Activated CD4-positive, alpha-beta T cell treated with anti-CD3 and anti-CD28 coated beads for 24 hours (primary cell): ENCODE measurements at places on chromosomes 7 and 10.

GRCh38 chr7:17083392-17084165, 201.8 kb upstream of the AGR3 start:
- DNase-seq, result no peak

DNA sequence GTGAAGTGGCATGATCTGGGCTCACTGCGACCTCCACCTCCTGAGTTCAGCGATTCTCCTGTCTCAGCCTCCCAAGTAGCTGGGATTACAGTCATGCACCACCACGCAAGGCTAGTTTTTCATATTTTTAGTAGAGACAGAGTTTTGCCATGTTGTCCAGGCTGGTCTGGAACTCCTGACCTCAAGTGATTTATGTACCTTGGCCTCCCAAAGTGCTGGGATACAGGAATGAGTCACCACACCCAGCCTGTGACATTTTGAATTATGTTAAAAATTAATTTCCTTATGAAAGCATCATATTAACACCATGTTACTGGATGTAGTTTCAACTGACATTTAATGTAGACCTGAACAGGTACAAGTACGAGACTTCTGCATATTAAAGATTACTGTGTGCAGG, 24.3 kb downstream of the ABCB4 start:
- DNase-seq, result no peak

DNA sequence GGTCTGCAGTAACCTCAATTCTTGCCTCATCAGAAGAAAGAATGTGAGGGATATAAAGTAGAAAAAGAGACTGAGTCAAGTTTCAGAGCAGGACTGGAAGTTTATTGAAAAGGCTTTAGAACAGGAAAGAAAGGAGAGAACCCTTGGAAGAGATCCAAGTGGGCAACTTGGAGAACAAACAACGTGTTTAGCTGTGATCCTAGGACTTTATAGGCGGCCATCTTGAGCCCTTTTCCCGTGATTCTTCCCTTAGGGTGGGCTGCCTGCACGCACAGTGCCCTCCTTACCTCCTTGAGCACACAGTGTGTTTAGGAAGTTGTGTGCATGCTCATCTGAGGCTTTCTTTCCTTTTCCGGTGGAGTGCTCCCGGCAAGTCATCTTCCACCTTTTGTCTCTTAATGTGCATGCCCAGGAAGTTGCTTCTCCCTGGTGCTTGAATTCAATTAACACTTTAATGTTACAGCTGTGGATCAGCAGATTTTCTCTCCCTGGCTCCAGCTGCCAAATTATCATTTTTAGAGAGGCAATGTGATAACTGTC, 59.8 kb downstream of the ENTPD1 start:
- no peak for DNase-seq

DNA sequence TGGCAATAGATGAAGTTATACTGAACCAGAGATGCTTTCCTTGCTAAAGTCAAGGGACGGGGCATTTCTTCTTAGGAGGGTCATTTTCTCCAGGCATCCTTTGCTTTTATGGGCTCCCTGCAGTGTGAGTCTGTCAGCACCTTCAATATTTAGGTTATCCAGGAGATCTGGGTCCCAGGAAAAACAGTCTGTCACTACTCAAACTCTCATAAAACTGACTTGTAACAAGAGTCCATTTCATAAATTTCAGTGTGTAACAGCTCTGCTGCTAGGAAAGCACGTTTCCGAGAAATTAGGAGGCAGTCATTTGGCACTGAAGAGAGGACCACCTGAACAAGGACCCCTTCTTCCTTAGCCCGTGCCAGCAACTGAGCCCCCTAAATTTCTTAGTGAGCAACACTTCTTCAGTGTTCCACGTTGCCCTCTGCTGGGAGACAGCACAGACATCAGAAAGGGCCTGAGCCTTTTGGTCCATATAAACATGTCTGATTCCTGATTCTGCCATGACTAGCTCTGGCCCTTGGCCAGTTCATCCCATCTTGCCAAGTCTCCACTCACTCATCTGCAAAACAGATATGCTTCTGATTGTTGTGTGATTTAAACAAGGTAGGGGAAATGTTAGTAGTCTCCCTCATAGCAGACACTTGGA, 7.2 kb downstream of the GCC1 start:
- no peak for DNase-seq

- DNase-seq, result no peak
These were observed 27.0 kb upstream of the KCNK18 start for GRCh38 chr10:117170244-117170643.

- DNase-seq, result no peak
These were observed 293.1 kb downstream of the ARHGAP12 start for GRCh38 chr10:31635415-31636065.

DNA sequence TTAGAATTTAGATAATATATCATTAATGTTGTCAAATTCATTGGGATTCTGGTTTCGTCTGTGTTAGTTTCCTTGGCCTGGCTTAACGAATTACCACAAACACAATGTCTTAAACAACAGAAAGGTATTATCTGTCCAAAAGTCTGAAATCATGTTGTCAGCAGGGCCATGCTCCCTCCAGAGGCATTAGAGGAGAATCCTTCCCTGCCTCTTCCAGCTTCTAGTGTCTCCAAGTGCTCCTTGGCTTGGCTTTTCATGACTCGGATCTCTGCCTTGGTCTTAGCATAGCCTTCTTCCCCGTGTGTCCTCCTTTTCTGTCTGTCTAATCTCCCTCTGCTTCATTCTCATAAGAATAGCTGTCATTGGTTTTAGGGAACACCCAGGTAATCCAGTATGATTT, 482.5 kb downstream of the SEMA3D start:
- no peak for DNase-seq

DNA sequence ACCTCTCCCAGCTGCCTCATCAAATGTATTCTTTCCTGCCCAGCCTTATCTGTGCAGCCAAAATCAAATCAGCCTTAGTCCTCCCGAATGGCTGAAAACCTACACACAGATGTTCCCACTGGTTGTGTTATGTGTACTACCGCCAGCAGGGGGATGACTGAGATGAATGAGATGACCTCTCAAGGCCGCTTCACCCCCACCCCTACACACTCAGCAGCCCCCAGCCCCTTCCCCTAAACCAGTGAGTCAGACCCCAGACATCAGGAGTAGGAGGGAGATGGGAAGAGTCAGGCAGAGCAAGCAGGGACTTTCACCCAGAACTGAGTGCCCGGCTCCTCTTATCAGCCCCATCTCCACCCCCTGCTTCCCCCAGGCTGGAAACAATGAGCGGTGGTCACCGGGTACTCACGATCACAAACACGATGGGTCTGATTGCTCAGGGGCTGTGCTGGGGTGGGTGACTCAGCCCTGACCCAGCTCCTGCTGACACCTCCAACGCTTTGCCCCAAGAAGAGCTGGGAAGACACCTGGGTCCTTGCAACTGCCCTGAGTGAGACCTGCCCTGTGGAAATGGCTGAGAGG, 6.5 kb upstream of the C10orf105 start:
- peak; percentile 75 for DNase-seq

DNA sequence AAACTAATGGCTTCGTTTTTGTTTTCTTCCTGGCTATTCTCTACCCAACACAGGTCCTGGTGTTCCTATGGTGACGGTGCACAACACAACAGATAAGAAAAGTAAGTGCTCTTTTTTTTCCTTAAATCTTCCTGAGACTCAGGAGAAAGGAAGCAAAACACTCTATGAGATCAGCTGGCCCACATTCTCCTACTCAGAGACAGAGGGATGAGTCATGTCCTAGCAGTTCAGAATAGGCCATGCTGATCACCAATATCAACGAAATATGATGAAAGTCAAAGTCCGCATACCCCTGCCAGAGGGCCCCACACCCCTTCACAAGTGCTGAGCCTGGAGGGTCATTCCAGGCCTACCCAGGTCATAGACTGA, 149.2 kb downstream of the PAXIP1 start:
- no peak for DNase-seq

DNA sequence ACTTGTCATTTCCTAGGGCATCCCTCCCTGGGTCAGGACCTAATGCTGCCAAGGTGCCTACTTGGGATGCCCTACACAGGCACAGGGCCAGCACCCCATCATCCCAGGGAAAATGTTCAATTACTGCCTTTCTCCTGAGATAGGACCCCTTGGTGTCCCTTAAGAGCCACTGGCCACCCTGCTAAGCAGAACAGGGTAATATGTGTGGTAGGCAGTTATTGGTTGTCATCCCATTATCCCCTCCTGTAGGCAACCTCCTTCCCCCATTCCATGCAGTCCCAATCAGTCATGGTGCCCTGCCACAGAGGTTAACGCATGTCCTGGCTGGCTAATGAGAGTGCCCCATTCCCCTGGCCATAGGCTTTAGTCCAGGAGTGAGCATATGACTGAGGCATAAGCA, 53.2 kb downstream of the PRLHR start:
- no peak for DNase-seq

- no peak for DNase-seq
These were observed 489.2 kb downstream of the ZNF33B start for GRCh38 chr10:42149027-42149700.

DNA sequence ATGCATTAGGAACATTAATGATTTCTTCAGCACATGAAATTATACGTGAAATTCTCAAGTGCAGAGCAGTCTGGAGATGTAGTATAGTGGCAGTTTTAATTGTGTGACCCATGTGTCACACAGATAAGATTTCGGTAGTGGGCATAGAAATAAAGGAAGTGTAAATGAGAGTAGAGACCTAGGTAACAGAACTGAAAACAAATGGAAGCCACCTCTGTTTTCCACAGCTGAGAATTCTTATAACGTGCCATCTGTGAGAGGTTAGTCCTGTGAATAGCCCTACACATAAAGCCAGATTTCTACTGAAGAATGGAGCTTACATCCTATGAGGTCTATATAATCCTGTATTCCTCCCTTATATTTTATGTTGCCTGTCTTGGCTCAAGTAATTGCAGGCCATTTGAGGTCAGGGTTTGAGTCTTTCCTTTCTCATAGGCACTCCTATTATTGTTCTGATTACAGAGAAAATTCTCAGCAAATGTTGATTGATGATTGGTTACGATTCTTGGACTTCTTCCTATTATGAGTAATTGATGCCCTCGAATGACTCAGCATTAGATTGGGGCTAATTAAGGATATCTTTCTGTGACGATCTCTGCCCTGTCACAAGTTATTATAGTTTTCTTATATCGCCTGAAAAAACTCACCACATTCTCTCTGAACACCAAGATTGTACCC, 258.2 kb downstream of the KIF20B start:
- DNase-seq, result no peak

DNA sequence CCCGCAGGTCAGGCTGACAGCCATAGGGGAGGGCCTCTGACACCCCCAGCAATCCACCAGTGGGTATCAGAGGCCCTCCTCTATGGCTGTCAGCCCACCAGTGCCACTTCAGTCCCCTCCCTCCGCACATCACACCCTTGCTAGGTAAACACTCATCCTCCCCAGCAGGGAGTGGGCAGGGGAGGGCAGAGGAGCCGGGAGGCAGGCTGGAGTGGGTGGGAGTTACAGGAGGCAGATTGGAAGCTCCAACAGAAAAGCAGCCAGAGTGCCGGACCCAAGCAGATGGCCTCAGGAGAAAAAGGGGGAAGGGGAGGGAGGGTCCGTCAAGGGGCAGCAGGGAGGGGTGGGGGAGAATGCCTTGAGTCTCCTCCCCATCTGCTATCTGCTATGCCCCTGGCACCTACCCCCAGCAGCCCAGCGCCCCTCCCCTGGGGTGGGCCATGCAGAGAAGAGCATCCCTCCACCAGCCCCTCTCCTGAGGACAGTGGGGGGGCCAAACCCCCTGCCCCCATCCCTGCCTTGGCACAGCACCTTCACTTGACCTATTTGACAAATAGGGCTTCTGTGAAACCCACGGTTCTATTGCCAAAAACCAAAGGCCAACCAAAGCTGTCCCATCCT, 2.4 kb downstream of the RASGEF1A start:
- DNase-seq, result no peak

- DNase-seq, result peak; percentile 10
These were observed 24.6 kb upstream of the MKLN1 start for GRCh38 chr7:131302876-131303707.

DNA sequence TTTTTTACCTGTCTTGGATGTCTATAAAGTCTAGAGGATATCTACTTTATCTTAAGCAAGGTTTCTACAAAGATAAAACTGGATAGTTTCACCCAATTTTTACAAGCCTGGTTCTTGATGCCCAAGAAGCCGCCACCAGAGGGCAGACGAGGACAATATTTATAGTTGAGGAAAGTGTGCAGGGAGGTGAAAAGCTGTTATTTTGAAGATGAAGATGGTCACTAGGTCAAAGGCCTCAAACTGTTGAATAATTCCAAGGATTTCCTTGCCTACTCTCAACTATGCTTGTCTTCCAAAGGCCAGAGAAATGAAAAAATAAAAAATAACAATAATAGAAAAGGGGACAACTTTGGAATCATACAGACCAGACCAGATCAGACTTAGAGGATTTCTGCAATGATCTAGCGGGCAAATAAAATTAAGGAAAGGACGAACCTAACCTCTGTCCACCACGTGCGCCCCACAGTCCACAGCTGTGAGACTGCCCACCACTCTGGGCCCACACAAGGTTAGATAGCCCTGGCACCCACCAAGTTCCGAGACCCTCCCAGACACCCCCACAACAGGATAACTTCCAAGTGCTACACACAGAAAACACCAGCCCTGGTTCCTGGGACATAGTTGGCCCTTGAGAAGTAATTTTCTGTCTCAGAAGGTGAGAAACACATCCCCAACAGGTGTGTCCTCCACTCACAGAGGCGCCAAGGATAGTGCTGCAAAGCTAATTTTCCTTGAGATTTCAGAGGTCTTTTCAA, 2.8 kb downstream of the PKD1L1 start:
- DNase-seq, result peak; percentile 70

DNA sequence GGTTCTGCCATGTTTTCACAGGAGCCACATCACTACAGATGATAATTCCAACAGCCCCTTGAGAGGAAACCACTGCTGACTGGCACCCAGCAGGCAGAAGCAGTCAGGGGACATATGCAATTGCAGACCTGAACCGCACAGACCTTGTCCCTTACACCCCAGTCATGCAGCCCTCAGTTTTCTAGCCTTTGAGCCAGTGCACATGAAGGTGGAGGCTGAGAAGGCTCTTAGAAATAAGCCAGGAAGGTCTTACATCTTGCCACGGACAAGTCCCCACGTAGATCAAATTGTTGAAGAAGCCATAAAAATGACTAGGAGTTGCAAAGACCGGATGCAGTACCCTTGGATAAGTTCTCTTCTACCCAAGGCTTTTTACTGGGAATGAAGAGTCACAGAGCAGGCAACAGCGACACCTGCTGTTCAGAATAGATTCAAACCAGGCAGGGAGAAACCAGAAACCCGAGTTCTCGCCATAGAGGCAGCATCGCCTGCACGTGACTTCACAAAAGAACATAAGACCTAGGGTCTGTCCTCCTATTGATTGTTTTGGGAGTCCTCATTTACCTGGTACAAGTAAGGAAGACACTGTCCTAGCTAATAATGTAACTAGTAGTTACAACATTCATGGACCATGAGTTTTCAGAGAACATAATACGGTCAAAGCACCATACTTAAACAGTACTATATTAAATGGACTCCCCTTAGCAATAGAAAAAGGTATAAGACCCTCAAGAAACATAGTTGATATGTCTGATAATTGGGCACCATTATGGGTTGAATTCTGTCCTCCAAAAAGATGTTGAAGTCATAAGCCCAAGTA, 11.1 kb downstream of the STEAP1B start:
- DNase-seq, result peak; percentile 40

DNA sequence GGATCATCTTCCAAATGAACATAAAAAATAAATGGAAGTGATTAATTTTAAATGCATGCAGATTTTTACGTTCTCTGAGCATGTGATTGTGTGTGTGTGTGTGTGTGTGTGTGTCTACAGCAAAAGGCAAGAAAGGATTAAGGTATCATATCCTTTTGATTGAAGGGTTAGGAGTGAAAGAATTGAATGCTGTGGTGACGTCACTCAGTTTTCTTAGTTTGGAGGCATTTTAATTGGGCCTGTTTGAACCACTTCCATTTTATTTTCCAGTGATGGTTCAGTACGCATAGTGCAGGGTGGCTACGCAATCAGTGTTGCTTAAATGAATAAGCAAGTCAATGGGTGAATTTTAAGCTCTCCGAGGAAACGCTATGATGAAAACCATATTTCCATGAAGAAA, 31.3 kb downstream of the TACC2 start:
- no peak for DNase-seq
